Heart left ventricle (tissue), 16 donors: ENCODE measurements at places on chromosomes 11 and 22. TPM values are rescaled to one million over a fixed set of nuclear protein-coding genes. Genes with fewer than 3 reads are reported as not detected.

BIK gene
- not detected for total RNA-seq

HEPN1 gene
- not detected for total RNA-seq

MCAM gene
- total RNA-seq, result 104 TPM

OR10S1 gene
- not detected for total RNA-seq

MS4A3 gene
- not detected for total RNA-seq

UCP3 gene
- total RNA-seq, result 3.2 TPM

GNAZ gene
- 3.6 TPM for total RNA-seq

YPEL1 gene
- total RNA-seq, result 8.1 TPM

MUC5AC gene
- not detected for total RNA-seq

SCGB2A2 gene
- total RNA-seq, result not detected

TBX10 gene
- total RNA-seq, result not detected

SYCE3 gene
- not detected for total RNA-seq

FOLR3 gene
- total RNA-seq, result not detected

IGSF22 gene
- total RNA-seq, result 0.77 TPM

SCT gene
- total RNA-seq, result not detected

LRRC32 gene
- total RNA-seq, result 63.1 TPM

CDCA5 gene
- 0.42 TPM for total RNA-seq

GGT1 gene
- total RNA-seq, result 0.91 TPM

MRPL11 gene
- total RNA-seq, result 40.5 TPM

LRRC74B gene
- not detected for total RNA-seq

OR8G1 gene
- not detected for total RNA-seq
